ENCODE measurements at places on chromosomes 13 and 19.

- DNase-seq = no peak
These were observed at the start of gene CACNG6 for GRCh38 chr19:53991224-53992113. Gene CACNG6 (plus strand): TSS chr19:53991637. CDS start chr19:53992878, 1,241 bp downstream.

GRCh38 chr13:114109641-114110041, 22.8 kb downstream of the RASA3 start:
- no peak for DNase-seq

- DNase-seq = no peak
These were observed 381.5 kb downstream of the MYO16 start for GRCh38 chr13:109010912-109011311.

- DNase-seq = no peak
These were observed 155.6 kb downstream of the TM9SF2 start for GRCh38 chr13:99656844-99657381.

DNA sequence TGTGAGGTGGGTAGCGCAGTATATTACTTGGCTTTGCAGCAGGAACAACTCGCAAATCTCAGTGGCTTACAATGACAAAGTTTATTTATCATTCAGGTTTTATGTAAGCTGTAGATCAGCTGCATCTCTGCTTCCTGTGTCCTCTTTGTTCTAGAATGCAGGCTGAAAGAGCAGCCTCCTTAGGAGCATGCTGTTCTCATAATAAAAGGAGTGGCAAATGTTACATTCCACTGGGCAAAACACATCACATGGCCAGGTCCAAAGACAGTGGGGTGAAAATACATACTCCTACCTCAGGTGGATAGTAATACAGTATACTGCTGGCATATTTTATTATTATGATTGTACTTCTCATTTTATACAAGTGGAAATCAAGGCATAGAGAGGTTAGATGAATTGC, 1.2 kb upstream of the CSNK1A1L start:
- no peak for DNase-seq

DNA sequence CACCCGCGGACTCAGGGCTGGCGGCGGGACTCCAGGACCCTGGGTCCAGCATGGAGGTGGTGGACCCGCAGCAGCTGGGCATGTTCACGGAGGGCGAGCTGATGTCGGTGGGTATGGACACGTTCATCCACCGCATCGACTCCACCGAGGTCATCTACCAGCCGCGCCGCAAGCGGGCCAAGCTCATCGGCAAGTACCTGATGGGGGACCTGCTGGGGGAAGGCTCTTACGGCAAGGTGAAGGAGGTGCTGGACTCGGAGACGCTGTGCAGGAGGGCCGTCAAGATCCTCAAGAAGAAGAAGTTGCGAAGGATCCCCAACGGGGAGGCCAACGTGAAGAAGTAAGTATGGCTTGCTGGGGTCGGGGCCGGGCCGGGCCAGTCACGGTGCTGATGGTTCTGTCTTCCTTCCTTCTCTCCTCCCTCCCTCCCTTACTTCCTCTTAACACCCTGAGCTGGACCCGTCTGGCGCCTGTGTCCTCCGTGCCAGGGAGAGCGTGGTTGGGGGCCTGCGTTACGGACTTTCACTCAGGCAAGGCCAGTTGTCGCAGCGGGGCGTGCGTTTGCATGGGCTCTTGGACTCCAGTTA, 1.4 kb downstream of the STK11 start:
- no peak for DNase-seq

GRCh38 chr19:48196933-48197665, 26.6 kb downstream of the ZSWIM9 start:
- DNase-seq = no peak

GRCh38 chr13:100525453-100526317, 62.9 kb downstream of the GGACT start:
- DNase-seq = no peak

DNA sequence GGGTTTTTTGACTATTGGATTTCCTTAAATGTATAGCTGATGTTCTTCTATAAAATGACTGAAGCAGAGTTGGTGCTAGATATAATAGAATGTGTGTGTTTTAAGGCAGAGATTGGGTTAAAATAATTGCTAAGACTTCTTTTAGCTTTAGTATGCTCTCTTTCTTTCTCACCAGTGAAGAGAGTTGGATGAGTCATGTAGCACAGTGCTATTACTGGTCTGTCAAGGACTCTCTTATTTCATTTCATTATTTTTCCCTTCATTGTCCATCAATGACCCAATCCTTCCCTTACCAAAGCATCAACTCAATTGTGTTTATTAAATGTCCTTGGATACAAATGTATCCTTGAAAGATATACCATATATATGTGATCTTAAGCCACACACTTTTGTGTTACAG, 268.9 kb downstream of the IRS2 start:
- no peak for DNase-seq

- peak; percentile 28 for DNase-seq
These were observed 3.6 kb upstream of the CEACAM3 start for GRCh38 chr19:41792513-41793413.

GRCh38 chr13:20442798-20443381, 82.8 kb downstream of the CRYL1 start:
- no peak for DNase-seq

- DNase-seq = no peak
These were observed 145.2 kb downstream of the OXGR1 start for GRCh38 chr13:96849091-96849490.

DNA sequence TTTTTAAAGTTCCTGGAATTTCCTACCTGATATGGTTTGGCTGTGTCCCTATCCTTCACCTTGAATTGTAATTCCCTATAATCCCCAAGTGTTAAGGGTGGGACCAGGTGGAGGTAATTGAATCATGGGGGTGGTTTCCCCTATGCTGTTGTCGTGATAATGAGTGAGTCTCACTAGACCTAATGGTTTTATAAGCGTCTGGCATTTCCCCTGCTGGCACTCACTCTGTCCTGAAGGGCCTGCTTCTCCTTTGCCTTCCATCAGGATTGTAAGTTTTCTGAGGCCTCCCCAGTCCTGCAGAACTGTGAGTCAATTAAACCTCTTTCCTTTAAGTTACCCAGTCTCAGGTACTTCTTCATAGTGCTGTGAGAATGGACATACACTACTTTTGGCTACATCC, 298.7 kb downstream of the HS6ST3 start:
- no peak for DNase-seq

GRCh38 chr13:51630288-51630615, 46.0 kb downstream of the WDFY2 start:
- DNase-seq = no peak

- no peak for DNase-seq
These were observed 76.6 kb downstream of the AKAP11 start for GRCh38 chr13:42348576-42348975.

- DNase-seq = no peak
These were observed 12.7 kb downstream of the STK24 start for GRCh38 chr13:98564204-98564603.

GRCh38 chr13:19960653-19960976, 2.1 kb downstream of the ZMYM2 start:
- no peak for DNase-seq

GRCh38 chr19:58513213-58513693, 1.5 kb upstream of the SLC27A5 start:
- no peak for DNase-seq

DNA sequence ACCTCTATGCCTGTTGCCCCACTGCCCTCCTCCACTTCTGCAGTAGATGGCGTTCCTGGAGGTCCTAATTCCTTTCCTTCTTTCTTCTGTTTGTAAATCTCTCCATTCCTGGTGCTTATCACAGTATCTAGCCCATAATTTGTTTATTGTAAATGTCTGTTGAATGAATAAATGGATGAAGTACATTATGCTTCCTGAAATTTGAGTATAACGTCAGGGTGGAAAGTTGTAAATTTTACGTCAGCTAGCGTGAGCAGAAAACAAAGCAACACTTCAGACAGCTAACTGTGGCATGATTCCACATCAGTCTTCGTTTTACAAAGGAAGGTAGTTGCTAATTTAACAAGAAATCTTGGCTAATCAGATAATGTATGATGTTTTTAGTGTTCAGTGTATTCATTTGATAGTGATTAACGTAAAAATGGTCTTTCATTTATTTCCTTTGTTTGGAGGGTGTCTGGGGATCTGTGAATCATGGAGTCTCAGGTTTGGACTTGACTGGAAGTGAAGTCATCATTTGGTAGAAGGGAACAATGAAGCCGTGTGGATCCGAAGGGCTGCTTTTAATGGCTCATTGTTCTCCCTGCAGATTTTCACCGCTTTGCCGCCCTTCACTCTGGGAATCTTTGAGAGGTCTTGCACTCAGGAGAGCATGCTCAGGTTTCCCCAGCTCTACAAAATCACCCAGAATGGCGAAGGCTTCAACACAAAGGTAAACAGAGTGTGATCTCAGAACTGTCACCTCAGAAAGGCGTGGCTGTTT, 215.1 kb downstream of the SHISA2 start:
- no peak for DNase-seq

DNA sequence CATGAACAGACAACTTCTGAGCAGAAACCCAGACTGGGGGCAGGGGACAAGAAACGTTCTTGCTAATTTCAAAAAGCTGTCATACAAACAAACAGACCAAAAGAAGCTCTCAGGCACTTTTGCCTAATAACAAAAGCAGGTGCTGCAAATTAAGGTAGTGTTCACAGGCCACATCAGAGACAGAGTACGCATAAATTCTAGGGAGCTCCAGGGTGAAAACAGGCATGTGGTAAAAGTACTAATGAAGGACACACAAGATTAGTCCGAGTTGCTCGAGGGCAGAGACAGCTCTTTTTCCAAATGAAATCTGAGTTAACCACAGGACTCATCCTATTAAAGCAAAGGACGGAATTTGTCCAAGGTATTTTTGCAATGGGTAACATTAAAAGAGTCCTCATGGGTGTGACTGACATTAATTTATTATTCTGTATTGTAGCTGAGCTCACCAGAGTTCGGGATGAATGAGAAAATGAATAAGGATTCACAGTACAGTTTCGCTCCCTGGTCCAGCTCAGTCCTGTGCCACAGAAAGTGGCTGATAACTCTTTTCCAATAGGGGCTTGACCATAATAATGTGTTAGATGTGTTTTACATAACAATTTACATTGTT, 197.3 kb downstream of the LHFPL6 start:
- DNase-seq = no peak

DNA sequence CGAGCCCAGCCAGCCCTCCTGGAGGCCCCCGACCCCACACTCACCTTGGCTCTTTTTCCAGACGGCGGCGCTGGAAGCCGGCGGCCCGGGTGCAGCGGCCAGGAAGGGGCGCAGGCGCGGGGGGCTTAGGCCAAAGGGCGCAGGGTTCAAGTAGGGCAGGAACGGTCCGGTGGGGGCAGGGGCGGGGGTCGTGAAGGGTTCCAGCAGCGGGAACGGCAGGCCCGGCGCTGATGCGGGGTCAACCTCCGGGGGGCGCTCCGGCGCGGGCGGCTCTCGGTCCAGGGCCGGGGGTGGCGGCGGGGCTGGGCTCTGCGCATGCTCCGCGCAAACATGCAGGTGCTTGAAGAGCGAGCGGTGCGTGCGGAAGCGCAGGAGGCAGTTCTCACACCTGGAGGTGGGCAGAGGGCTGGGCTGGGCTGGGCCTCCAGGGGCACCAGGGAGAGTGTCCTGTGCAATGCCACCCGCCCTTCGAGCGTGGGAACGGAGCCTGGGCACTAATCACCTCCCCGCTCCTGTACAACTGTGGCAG, 2.3 kb downstream of the ZNF414 start:
- DNase-seq = no peak

DNA sequence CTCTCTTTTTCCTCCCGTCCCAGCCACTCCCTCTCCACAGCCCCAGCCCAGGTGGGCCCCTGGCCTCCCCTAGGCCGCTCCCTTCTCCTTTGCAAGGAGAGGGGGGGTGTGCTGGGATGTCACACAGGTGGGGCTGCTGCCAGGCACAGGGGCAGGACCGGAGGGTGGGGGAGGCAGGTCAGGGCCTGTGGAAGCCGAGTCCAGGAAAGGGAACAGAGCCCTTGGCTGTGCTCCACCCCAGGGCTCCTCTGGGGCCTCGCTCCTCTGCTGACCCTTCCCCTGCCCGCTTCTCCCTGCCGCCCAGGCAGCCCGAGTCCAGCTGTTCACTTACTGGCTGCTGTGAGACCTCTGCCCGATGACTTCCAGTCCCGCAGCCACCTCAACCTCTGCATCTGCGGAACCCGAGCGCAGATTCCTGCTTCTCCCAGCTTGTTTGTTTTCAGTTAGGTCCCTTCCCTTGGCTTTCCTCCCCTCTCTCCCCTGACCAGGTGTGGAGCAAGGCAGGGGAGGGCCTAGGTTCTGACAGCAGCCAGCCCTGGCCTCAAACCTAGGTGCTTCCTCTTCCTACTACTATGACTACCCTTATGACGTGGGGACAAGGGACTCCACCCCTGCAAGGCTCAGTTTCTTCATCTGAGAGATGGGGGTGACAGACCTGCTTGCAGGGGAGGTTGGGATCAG, 850 bp upstream of the KLK11 start:
- DNase-seq = no peak

- peak; percentile 26 for DNase-seq
These were observed 44.9 kb downstream of the ESD start for GRCh38 chr13:46751811-46752635.

GRCh38 chr19:27793128-27793643, 1419.8 kb downstream of the UQCRFS1 start:
- no peak for DNase-seq

- no peak for DNase-seq
These were observed 44.7 kb downstream of the GARRE1 start for GRCh38 chr19:34298891-34299520.

- DNase-seq = no peak
These were observed 2374.6 kb downstream of the PCDH9 start for GRCh38 chr13:64855506-64855905.

- DNase-seq = no peak
These were observed 2.8 kb upstream of the CIRBP start for GRCh38 chr19:1266129-1266915.

DNA sequence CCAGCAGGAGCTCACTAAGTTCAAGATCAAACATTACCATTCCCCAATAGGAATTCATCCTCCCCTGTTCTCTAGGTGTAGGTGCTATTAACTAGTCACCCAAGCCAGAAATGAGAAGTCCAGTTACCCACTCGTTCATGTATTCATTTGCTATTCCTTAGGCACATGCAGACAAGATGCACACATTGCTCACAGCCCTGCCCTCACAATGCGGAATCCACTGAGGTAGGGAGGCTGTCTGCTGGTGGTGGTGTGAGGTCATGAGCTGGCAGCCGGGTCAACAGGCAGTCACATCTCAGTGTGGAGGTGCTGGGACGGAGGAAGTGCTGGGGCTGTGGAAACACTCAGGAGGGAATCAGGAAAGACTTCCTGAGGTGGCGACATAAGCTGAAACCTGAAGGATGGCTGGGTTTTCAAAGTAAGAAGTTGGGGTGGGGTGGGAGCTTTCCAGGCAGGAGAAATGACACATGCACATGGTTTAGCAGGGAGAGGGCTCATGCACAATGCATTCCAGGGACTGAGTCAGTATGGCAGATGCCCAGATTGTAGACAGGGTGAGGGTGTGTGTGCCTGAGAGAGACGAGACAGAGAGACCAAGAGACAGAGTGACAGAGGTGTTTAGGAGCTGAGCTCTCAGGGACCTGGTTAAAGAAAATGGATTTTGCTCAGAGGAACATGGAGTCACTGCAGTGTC, 117.6 kb downstream of the USP12 start:
- no peak for DNase-seq

Data from stimulated activated CD8-positive, alpha-beta memory T cell treated with anti-CD3 and anti-CD28 coated beads, Interleukin-4, amount 100 ng/mL, for 1 hour (primary cell).